ENCODE measurements at places on chromosomes 12 and 14.

DNA sequence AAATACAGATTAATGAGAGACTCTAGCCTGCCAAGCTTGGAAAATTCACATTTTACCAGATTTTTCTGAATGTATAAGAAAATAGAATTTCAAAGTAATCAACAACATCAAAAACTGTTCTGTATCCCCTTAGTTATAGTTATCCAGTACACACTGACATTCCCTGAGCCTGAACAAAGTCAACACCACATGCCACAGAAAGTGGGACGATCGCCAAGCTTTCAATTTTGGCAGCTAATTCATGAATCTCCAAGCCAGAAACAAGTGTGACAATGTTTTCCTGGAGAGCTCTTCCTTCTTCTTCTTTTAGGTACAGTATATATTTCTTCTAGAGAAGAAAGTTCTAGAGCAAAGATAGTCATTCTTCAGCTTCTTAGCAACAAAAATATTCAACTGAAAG lies 290.2 kb downstream of the PRKD1 start:
- no peak for DNase-seq

DNA sequence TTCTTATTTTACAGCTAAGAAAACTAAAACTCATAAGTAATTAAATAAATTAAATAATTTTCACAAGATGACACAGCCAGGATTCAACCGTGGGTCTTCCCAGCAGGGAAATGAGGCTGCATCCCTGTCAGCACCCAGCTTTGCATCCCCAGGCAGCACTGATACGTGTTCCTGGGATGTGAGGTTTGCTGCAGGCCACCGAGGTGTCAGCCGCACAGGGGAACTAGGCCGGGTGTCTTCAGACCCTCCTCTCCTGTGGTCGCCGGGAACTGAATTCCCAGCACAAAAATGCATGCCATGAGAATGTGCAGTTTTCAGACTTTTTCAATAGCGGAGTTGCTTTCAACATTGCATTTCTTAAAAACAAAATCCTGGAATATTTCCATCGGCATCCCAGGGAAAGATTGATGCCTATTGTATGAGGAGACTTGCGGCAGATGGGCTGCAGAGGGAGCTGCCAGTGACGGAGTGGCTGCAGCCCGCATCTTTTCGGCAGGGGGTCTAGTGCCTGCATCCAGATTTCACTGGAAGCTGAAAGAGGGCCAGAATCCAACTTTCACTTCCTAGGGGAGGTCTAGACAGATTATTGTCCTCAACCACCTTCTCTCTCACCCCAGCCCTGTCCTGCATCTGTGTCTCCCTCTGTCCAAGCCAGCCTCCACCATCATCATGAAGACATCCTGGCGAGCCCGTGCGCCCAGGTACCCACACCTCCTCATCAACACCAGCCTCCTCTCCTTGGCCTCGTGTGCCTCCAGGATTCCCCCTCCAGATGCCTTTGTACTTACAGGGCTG lies 12.6 kb downstream of the LRTM2 start:
- no peak for DNase-seq

DNA sequence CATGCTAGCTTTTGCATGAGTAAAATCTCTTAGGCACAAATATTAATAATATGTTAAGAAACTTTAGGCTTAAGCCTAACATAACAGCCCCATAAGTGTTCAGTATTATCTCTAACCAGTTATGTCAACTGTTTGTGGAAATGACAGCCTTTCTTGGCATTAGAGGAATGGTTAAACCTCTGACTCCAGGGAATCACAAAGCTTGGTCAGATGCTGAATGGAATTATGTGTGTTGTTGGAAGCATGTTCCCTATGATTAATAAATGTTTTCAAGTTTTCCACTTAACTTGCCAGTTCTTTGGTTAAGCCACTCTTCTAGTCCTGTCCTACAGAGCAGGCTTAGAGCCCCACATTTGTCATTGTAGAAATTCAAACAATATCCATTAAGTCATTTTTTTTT lies 17.0 kb downstream of the PSEN1 start:
- no peak for DNase-seq

GRCh38 chr12:111276146-111276545 lies 92.7 kb downstream of the PHETA1 start:
- no peak for DNase-seq

DNA sequence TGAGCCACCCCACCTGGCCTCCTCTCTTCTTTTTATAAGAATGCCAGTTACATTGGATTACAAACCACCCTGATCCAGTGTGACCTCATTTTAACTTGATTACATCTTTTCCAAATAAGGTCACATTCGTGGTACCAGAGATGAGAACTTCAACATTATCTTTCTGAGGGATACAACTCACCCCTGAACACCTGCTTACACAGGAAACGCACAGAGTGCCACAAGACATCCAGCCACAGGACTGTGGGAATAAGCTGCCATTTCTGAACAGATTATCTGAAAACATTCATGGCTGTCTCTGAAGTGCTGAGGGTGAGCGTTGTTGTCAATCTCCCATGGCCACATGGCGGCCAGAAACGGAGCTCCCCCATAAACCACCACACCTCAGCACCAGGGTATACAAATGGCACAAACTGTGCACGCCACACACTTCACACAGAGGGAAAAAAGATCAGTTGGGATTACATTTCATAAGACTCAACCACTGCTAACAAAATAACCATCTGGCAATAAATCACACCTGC lies 23.7 kb downstream of the FOXN3 start:
- DNase-seq = no peak

- DNase-seq = no peak
Measured at GRCh38 chr14:99202516-99202915, 69.5 kb downstream of the BCL11B start.

DNA sequence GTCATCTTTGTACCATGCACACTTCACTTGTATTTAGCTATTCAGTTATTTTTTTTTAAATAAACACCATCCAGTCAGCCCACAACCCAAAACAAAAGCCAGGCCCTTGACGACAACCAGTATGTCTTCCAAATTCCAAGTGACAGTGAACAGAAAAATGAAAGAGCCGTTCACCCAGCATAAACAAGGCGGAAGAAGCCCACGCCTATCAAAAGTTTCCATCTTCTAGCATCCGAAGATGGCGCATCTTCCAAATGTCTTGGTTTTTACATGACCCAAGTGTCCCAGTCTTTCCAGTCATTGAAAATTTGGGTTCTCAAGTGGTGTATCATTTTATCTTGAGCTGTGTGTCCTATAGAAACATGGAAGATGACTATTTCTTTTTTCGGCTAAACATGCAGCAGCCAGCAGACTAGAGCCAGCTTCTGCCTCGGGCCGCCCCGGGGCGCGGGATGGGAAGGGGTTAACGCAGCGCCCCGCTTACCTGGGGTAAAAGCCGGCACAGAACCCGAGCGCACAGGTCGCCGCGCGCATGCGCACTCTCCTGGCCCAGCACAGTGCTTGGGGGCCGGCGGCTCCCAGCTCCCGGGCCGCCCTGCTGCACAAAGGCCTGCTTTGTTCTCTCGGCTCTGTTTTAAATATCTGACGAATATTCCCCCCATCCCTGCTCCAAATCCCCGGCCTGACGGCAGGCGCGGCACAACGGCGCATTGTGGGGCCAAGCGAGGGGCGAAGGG lies 164.8 kb downstream of the ZFP36L1 start:
- DNase-seq = no peak

DNA sequence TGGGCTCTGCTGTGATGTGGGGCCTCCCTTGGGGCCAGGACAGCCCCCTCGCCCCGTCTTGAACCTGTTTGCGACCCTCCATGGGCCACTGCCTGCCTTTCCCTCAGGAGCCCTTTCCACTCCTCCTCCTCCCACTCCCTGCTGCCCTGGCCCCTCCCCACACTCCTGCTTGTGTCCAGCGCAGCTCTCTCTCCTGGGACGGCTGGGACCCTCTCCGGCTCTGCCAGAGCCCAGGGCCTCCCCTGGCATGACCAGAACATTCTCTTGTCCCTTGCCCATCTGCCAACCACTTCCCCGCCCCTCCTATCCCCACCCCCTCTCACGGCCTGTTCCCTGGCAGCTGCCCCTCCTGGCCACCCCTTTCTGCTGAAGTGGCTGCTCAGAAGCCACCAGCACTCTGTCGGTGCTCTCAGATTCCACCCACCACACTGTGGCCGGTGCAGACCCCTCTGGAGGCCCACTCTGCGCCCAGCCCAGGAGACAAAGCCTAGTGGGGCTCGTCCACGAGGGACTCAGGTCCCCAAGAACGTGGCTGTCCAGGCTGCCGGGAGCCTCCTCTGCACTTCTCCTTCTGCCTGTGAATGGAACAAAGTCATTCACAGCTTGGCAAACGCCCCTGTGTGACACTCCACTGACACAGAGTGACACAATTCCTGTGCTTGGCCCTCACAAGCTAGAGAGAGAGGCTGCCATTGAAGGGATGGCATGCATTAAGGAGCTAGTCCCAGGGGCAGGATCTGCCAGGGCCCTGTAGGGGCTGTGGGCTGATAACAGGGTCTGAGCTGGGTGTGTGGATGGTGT lies 1.4 kb downstream of the ASPG start:
- DNase-seq = no peak

DNA sequence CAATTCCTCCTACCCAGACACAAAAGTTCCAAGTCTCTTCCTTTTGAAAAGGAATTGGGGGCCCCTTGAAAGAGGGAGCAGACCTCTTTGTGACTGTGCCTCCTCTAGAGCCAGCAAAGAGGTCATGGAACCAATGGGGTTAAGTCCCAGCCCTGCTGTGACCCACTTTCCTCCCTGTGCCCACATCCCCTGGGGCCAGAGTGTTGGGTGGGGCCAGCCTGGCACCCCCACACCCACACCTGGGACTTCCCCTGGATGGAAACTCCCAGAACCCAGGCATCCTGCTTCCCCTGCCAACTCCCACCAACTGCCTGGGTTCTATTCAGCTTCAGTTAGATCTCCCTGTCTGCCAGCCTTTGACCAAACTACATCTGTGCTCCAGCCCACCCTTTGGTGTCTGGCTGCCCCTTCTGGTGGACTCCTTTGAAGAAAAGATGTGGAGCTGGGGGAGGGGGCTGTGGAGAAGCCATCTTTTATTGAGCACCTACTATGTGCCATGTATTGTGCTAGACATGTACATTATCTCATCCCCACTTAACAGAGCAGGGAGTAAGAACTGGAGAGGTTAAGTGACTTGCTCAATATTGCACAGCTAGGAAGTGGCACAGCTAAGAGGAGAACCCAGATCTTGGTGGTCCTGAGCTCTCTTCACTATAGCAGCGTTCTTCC lies 4.6 kb upstream of the RARG start:
- no peak for DNase-seq

DNA sequence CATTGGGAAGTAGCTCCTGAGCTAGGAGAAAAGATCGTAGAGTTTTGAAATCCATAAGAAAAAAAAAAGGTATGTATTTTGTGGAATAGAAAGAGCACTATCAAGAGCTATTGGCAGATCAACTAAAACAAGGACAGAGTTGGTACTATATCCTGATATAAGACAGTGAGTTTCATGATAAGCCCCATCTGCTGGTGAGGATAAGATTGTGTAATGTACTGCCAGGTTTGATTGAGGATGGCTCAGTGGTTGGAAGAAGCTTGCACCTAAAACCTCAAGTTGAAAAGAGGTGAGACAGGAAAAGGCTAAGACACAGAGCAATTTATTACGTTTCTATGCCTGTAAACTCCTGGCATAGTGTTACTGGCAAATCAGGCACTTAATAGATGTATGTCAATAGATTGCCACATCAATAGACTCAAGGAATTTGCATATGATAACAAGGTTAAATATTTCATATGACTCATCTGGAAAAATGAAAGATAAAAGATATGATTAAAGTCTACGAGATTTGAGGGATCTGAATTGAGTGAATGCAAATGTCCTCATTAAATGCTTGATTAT lies 525.6 kb downstream of the FLRT2 start:
- DNase-seq = peak; percentile 11

GRCh38 chr14:96304956-96305355 lies 48.9 kb downstream of the BDKRB1 start:
- DNase-seq = peak; percentile 16

- no peak for DNase-seq
Measured at GRCh38 chr12:120223458-120224303, 22.8 kb upstream of the RPLP0 start.

GRCh38 chr14:100887728-100888335 lies 15.7 kb downstream of the RTL1 start:
- no peak for DNase-seq

DNA sequence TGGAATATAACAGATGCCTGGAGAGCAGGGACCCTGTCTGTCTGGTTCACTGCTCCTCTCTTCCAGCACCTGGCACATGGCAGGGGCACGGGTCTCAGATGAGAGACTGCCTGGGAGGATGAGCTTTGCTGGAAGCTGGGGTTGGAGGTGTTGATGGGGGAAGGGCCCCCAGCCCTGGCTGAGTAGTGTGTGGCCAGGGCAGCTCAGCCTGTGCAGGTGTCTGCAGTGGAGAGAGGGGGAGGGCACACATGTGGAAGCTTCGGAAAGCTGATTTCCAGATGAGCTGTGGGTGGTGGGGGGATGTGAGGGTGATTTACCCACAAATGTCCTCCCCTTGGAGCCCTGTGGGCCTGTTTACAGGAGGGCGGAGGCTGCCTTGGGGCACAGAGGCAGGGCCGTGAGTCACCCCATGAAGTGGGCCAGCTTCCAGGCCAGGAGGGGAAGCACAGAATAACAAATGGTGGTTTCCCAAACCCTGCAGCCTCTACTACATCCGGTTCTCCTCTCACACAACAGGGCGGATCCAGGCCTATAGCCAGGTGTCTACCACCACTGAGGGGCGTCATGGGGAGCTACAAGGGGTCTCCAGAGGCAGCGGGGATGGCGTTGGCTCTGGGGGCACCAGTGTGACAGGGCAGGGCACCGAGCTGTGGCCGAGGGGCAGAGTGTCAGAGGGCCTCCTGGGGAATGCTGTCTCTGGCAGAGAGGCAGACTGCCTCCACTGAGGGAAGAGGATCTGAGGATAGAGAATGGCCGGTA lies 11.0 kb downstream of the KRT7 start:
- DNase-seq = peak; percentile 81

- no peak for DNase-seq
Measured at GRCh38 chr12:19946550-19946949, 421.8 kb upstream of the PDE3A start.

- DNase-seq = no peak
Measured at GRCh38 chr12:96036765-96037455, 1.5 kb upstream of the LTA4H start.

- no peak for DNase-seq
Measured at GRCh38 chr12:80121661-80122060, 22.3 kb downstream of the OTOGL start.

- DNase-seq = no peak
Measured at GRCh38 chr12:131606218-131606901, 104.5 kb upstream of the SFSWAP start.

- no peak for DNase-seq
Measured at GRCh38 chr12:40054555-40055227, 51.2 kb downstream of the SLC2A13 start.
